ENCODE measurements at places on chromosomes 13 and 19.

- DNase-seq, result no peak
Measured at GRCh38 chr19:51365211-51365964, 800 bp downstream of the ETFB start.

GRCh38 chr19:7678971-7679751 is 1.5 kb upstream of the TRAPPC5 start:
- DNase-seq, result no peak

- DNase-seq, result no peak
Measured at GRCh38 chr19:13622766-13623715, 116.8 kb upstream of the CACNA1A start.

GRCh38 chr19:16052353-16052752 is 23.9 kb upstream of the TPM4 start:
- no peak for DNase-seq

- no peak for DNase-seq
Measured at GRCh38 chr19:10505583-10506229, 2.5 kb upstream of the KEAP1 start.

DNA sequence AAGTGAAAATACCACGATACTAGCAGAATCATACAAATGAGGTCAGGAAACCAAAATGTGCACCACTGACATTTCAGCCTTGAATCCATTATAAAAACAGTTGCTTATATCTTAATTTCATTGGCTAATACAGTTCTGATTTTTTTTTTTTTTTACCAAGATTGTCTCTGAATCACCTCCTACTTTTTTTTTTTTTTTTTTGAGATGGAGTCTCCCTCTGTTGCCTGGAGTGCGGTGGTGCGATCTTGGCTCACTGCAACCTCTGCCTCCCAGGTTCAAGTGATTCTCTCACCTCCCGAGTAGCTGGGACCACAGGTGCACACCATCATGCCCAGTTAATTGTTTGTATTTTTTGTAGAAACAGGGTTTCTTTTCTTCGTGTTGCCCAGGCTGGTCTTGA is 270.2 kb downstream of the LMO7 start:
- DNase-seq, result no peak

- DNase-seq, result no peak
Measured at GRCh38 chr19:4042731-4043082, 24.0 kb downstream of the ZBTB7A start.

DNA sequence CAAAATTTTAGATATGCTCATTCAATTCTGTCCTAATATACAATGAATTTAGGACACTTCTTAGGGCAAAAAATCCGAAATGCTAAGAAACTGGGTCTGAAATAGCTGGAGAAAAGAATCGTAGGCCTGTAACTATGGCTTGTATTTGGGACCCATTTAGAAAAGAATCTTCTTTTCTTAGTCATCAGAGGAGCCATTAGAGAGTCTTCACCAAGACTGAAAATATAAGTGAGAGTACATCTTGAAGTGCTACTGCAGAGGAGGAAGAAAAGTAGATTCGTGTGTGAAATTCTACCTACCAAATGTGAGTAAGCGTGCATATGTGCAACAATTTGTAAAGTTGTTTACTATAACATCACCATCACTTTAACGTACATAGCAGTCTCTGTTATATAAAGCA is 8.8 kb upstream of the DACH1 start:
- DNase-seq, result no peak

- no peak for DNase-seq
Measured at GRCh38 chr19:32662186-32662585, 12.8 kb downstream of the ANKRD27 start.

DNA sequence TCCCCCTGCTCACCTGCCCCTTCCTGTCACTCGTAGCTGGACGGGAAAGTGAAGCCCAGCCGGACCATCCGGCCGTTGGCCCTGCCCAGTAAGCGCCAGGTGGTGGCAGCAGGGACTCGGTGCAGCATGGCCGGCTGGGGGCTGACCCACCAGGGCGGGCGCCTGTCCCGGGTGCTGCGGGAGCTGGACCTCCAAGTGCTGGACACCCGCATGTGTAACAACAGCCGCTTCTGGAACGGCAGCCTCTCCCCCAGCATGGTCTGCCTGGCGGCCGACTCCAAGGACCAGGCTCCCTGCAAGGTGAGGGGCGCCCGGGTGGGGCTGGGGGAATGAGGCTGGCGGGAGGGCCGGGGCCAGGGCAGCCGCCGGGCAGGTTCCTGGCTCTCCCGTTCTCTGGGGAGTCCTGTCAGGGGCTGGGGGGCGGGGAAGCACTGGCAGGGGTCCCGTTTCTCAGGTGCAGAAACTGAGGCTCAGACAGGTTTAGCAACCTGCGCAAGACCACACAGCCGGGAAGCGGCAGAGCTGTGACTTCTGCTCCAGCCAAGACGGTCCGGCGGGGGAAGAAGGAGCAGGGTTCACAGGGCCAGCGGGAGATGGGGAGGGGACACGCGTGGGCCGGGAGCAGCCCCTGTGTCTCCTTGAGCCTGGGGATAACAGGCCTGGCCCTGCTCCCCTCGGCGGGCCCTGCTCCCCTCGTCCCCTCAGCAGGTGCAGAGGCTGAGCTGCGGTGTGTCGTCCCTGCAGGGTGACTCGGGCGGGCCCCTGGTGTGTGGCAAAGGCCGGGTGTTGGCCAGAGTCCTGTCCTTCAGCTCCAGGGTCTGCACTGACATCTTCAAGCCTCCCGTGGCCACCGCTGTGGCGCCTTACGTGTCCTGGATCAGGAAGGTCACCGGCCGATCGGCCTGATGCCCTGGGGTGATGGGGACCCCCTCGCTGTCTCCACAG is 5.3 kb downstream of the GZMM start:
- DNase-seq, result no peak
